Stimulated activated CD8-positive, alpha-beta memory T cell treated with anti-CD3 and anti-CD28 coated beads, Interleukin-15, amount 100 ng/mL, for 4 hours (primary cell): ENCODE measurements at places on chromosomes 12 and 14.

GRCh38 chr14:104360501-104360900 lies 219.1 kb upstream of the C14orf180 start:
- no peak for DNase-seq

DNA sequence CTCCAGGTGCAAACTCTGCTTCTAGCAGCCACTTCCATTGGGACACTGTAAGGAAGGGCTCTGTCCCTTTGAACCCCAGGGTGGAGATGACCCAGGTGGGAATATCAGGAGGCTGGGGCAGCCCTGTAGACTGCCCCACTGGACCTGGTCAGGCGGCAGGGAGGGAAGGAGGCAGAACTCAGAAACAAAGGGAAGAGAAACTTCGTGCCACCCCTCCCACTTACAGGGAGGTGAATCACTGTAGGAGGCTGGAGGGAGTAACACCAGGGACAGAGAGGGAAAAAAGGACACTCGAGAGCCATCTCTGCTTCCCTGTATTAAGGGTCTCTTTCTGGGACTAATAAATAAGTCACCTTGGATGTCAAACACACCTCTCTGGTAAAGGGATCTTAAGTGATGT lies 37.4 kb downstream of the ISCA2 start:
- DNase-seq, result no peak

- DNase-seq, result no peak
Observed at GRCh38 chr12:113923251-113923650, 42.9 kb downstream of the RBM19 start.

DNA sequence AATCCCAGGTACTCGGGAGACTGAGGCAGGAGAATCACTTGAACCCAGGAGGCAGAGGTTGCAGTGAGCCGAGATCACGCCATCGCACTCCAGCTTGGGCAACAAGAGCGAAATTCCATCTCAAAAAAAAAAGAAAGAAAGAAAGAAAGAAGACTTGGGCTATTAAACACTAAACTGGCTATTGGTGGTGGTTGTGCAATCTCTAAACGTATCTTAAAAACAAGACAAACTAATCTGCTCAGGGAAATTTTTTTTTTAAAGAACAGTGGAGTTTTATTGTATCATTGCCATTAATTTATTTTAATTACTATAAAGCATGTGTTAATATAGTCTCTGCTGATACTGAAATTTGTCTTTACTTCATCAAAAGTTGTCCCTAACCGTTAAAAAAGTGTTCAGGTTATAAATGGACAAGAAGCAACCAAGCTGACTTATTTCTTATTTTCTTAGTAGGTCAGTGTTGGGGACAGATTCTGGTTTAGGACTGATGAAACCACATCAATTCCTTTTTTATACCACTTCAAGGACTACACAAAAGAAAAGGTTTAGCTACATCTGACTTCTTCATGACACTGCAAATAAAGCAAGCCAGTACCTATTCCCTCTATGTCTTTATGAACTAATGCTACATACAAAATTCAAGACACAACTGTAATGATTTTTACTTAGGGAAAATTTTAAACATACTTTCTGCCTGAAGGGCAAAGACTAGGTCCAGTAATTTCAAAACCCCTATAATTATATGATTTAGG lies 68.7 kb upstream of the KRAS start:
- DNase-seq, result no peak

GRCh38 chr14:99556134-99556791 lies 47.7 kb downstream of the CCDC85C start:
- no peak for DNase-seq

DNA sequence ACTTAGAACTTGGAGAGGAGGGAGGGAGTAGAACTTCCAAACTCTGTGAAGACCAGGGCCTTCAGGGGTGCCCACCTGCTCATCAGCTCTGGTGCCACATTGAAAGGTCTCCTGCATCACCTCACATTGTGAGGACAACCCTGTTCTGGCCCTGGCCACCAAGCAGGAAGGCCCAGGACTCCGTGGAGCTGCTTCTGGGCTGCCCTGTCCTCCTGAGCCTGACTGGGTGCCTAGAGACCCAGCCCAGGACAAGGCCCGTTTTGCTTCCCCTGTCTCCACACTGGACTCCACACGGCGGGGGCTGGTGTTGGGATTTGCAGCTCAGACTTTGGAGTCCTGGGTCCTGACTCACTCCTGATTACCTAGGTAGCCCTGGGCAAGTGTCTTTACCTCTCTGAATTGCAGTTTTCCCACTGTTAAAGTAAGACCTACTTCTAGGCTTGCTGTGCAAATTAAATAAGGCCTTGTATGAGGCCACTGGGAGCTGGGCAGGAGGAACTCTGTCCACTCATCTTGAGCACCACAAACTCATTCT lies 12.5 kb upstream of the KRT82 start:
- no peak for DNase-seq

GRCh38 chr14:88422919-88423650 lies 37.6 kb downstream of the SPATA7 start:
- no peak for DNase-seq

- no peak for DNase-seq
Observed at GRCh38 chr12:20370866-20371519, 2.7 kb downstream of the PDE3A start.

DNA sequence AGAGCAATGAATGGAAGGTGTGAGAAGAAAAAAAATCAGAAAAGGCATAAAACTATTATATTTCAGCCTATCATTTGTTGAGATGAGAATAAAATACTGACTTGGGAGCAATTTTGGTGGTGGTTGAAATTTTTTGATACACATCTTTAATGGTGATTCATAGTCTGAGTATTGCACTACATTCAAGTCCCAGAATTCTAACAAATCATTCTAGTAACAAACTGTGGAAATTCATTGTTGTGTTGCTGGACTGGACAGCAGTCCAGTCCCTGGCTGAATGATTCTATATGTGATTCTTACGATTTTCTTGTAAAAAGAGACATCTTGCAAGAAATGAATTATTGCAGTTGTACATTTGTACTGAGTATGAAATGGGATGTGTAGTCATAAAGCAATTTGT lies 268.6 kb downstream of the TRHDE start:
- no peak for DNase-seq

DNA sequence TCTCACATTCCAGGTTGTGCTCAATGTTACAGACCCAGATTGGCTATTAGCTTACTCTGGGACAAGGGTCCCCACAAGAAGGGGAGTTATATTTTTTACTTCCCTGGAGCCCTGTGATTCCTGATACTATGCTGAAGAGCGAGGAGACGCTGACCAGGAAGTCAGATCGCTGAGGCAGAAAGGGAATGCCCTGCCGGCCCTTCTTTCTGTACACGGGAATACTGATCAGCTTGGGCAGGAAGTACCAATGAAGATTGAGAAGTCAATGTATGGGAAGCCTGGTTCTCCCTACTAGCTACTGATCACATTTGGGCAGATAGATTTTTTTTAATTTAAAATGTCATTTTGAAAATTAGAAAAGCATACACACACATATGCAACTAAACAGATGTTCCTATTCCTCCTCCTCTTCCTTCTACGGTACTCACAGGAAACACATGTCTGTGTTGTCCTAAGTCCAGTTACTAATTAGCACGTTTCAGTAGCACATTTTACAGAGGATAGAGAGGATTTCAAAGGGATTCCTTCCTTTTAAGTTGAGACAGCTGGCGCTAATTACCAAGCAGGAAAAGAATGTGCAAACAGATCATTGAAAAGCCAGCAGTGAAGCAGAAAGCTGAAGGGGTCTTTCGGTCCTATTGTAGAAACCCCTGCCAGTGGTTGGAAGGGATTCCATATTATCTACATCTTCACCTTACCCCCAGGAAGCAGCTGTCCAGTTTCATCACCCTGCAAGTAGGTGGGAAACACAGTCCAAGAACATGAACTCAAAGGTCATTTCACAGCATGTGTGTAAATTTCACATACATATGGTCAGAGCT lies 292.4 kb downstream of the DUSP6 start:
- DNase-seq, result no peak

- DNase-seq, result no peak
Observed at GRCh38 chr12:95416111-95416636, 57.8 kb upstream of the METAP2 start.

GRCh38 chr12:131897875-131898274 lies 3.5 kb downstream of the ULK1 start:
- no peak for DNase-seq

DNA sequence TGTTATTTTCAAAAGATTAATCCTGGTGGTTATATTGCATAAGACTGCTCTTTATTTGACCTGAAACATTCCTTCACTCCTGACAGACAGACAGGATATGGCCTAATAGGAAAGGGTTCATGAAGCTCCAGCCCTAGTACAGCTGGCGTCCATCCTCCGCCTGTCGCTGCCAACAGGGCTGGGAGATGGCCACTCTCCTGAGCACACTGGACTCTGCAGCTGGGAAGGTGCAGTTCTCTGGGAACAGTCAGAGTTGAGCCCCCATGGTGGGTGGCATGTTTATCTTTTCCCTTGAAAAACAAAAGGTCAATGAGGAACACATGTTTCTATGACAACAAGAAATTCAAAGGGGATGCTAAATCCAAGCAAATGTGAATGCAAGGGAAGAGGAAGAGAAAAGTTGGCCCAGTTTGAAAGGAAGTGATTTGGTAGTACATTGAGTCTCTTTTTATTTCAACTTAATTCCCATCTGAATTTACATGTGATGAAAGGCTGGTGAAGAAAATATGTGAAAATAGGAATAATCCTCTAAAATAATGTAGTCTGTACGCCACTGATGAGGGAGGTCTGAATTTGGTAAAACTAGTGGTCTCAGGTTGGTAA lies 89.9 kb upstream of the DCN start:
- no peak for DNase-seq

GRCh38 chr12:124637581-124637981 lies 70.2 kb upstream of the NCOR2 start:
- no peak for DNase-seq

DNA sequence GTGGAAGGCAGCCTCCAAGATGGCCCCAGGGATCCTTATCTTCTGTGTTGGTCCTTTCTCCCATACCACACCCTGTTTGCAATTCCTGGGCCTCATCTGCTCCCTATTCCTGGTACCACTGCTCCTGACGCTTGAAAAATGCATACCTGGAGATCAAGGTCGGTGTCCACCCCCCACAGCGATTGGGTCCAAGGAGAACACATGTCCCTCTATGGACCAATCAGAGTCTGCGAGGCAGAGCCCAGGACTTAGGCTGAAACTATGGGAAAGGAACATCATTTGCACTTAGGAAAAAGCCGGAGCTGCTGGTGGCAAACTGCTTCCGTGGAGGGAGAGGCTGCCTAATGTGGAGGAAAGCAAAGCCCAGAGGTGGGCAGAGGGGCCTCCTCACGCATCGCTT lies 33.3 kb upstream of the ITPK1 start:
- no peak for DNase-seq

GRCh38 chr12:52010692-52011601 lies 4.2 kb downstream of the TAMALIN start:
- no peak for DNase-seq

- no peak for DNase-seq
Observed at GRCh38 chr12:68809190-68810026, 1.4 kb downstream of the MDM2 start.

- DNase-seq, result no peak
Observed at GRCh38 chr14:96252323-96252998, 3.5 kb upstream of the BDKRB1 start.

DNA sequence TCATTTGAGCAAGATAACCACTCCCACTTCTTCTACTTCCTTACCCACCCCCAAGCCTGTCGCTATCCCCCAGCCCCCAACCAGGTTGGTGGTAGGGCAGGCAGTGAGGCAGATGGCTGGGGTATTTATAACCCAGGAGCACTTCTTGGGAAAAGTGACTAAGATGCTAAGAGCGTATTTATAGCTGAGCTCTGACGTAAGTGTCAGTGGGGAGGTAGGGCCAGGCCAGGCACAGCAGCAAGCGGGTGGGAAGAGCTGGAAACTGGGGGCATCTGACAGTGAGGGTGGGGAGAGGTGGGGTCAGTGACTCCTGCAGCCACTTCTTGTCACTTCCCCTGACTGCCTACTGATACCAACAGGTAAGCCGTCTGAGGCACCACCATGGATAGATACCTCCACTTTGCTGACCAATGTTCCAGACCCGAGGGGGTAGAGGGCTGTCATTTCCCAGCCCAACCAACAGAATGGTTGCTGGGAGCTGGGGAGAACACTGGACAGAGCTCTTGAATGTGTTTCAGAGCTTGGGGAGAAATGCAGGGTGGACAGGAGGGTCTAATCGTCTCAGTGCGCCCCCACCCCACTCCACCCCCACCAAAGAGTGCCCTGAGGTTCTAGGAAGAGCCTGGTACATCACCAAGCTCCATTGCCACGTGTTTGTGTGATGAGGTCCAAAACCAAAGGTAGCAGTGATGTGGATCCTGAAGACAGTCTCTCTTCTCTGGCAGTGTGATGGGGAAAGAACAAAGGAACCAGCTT lies 2.7 kb upstream of the INHBE start:
- DNase-seq, result no peak

GRCh38 chr12:70386771-70387170 lies 20.7 kb downstream of the KCNMB4 start:
- DNase-seq, result no peak

DNA sequence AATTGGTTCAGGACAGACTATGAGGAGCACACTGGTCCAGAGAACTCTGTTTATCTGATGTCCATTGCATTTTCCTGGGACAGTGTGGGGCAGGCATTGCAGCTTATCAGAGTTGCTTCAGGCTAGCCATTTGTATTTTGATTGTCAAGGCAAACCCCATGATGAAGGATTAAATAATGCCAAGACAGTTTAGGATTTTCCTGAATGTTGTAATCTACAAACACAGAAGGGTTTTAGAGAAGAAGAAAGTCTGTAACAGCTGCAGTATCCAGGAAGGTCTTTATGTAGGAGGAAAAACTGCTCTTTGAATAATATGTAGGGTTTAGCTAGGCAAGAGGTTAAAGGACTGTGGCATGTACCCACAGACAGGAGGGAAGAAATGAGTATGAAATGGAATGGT lies 32.2 kb upstream of the UNC79 start:
- DNase-seq, result no peak

DNA sequence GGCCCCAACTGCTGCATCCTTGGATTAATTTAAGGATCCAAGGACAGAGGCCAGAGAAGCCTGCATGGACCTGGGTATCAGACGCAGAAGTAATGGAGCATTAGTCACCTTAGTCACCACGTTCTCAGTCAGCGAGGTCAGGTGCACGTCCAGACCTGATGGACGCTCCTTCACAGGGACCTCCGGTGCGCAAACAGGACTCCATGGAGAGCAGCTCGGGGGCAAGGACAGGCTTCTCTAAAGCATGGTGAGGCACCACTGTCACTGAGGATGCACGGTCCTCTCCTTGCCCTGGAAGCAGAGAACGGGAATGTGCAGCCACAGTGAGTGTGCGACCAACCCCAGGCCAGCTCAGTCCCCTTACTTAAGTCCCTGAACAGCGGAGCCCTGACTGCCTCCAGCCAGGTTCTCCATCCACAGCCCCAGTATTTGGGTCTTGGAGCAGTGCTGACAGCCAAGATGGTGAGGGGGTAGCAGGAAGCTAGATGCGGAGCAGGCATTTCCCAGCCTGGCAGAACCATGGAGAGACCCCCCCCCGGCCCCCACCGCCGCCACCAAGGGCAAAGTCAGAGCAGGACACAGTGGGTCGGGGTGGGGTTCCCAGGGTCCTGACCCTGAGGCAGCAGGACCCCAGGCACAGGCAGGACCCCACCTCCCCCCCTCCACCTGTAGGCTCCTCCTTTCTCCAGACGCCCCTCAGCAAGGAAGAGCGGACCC lies 253.4 kb upstream of the SFSWAP start:
- DNase-seq, result no peak

GRCh38 chr12:46521145-46521544 lies 148.6 kb upstream of the SLC38A2 start:
- DNase-seq, result no peak

GRCh38 chr14:56162476-56162875 lies 44.3 kb downstream of the PELI2 start:
- no peak for DNase-seq

GRCh38 chr12:85283560-85283959 lies 3.5 kb downstream of the ALX1 start:
- no peak for DNase-seq
